Stimulated activated CD4-positive, alpha-beta T cell treated with anti-CD3 and anti-CD28 coated beads, Interleukin-12 subunit alpha, Interleukin-12 subunit beta, amount 100 ng/mL, for 48 hours (primary cell): ENCODE measurements at places on chromosomes 12 and 14.

- DNase-seq: no peak
These were observed 55.6 kb upstream of the JDP2 start for GRCh38 chr14:75372260-75372659.

- DNase-seq: no peak
These were observed 508.2 kb upstream of the ATP2B1 start for GRCh38 chr12:90216815-90217214.

GRCh38 chr12:57875753-57876547 is 29.4 kb upstream of the CTDSP2 start:
- no peak for DNase-seq

- DNase-seq: no peak
These were observed 318.1 kb downstream of the LRIG3 start for GRCh38 chr12:58602179-58602578.

GRCh38 chr14:69346710-69347109 is 51.4 kb downstream of the ERH start:
- no peak for DNase-seq

GRCh38 chr14:90538716-90539495 is 142.1 kb downstream of the CALM1 start:
- no peak for DNase-seq

- DNase-seq: no peak
These were observed 11.2 kb upstream of the SRSF5 start for GRCh38 chr14:69755784-69756183.

GRCh38 chr12:13973996-13974395 is 7.4 kb downstream of the GRIN2B start:
- DNase-seq: no peak

DNA sequence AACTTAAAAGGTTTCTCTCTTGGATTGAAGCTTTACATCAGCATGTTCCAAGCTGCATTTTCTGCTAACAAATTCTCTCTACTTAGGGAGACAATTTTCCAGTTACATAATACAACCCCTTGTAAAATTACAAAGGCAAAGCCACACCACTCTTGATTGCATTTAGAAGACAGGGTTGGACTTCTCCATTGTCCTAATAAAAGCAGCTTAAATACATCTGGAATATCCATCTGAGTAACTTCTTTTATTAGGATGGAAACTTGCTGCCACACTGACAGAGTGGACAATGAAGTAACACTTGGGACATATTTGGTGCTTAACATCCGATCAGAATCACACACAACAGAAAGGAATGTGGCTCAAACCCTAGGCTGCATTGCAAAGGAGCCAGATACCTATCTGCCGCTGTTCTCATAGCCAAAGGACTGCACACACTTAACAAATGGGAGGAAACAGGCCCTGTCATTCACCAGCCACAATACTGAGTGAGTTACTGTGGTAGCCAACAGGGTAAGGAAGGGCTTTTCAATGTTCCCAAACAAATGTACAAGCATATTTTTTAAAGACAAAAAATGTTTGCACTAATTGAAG is 157.2 kb downstream of the PAX9 start:
- no peak for DNase-seq

DNA sequence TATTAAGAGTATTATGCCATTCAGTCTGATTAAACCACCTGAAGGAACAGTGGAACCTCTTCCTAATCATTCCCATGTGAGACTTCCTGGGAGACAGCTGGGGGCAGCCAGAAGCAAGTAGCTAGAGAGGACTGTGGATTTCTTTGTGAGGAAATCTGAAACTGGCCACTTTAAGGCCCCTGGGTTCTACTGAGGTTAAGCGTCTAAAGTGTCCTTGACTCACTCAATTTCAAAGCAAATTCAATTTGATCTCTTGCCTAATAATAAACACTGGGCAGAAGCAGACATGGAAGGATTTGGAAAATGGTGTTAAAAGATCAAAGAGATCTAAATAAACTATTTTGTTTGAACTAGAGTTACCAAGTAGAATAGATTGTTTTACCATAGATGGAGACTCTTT is 909.9 kb downstream of the NRXN3 start:
- DNase-seq: no peak

GRCh38 chr12:132544080-132544397 is 54.1 kb downstream of the FBRSL1 start:
- no peak for DNase-seq

- no peak for DNase-seq
These were observed 34.6 kb downstream of the NCKAP5L start for GRCh38 chr12:49793620-49794019.

DNA sequence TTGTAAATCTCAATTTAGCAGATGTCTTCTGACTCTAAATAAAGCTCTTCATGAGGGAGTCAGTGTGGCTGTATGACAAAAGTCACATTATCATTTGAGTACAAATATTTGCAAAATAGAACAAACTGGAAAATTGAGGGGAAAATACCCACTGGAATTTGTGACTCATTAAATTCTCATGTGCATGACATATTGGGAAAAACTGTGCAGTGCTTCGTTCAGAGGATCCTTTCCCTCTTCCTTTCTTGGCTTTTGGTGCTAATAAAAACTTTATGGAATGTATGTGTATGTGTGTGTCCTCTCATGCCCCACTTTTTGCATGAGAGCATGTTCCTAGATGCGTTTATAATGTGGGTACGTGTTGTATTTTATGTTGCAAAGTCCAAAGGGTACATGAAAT is 267.8 kb downstream of the KTN1 start:
- DNase-seq: no peak

DNA sequence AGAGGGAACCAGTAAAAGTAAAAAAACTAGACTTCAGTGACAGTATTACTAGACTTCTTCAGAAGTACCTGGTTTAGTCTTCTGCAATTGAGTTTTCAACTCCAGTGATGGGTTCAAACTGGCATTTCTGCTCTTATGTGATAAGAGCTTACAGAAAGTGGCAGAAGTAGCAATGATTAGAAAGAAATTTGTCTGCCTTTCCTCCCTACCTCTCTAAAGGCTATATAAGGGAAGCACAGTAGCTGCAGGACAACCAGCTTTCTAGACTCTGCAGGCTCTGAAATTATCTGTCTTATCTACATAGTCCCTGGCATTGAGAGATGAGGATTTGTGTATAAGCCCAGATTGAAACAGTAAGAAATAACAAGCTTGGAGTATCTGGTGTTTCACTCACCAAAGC is 107.5 kb downstream of the DAAM1 start:
- DNase-seq: no peak

GRCh38 chr14:100663761-100664052 is 63.0 kb upstream of the DLK1 start:
- no peak for DNase-seq

DNA sequence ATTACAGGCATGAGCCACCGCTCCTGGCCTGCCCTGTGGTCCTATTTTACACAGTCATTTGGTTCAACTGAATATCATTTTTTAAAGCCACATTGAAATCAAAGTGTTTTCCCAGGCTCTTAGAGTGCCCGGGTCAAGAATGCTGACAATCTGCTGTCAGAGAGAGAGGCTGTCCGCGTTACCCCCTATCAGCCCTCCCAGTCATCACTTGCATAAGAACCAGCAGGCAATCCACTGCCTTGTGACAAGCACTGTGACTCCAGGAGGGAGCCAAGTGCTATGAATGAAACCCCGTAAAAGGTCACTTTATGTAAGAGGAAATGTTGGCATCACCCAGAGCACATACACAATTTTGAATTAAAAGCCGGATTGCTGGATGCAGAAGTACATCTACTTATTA is 13.5 kb downstream of the PHLDA1 start:
- no peak for DNase-seq

DNA sequence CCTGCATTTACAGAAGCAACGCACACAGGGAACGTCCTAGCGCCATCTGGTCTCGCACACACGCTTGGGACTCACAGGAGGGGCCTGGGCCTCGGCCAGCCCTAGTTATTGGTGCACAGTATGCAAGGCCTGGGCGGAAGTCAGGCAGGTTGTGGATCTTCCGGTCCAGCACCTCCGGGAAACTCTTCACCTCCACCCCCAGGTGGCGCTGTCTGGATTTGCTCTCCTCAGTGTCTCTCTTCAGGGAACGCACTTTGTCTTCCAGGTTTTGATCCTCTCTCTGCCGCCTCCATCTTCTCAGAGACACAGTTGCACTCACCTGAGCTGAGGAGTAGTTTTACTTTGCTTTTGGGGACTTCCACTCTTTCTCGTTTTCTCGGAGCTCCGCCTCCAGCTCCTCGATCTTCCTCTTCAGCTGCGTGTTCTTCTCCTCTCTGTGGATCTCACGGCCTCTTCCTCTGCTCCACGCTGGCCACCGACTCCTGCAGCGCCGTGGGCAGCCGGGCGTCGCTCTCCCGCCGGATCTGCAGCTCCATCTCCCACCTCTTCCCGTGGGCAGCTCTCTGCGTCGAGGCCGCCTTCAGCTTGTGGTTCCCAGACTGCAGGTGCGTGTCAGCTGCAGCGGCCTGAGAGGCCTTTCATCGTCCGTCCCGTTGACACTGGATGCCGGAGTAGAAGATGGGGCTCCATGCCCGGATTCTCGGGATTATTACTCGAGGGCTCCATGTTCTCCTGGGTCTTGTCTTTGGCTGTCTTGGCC is 933.8 kb downstream of the TMEM121 start:
- DNase-seq: no peak

GRCh38 chr12:104701301-104701700 is 244.6 kb downstream of the CHST11 start:
- no peak for DNase-seq

GRCh38 chr12:108768591-108769500 is 37.5 kb upstream of the CORO1C start:
- no peak for DNase-seq

DNA sequence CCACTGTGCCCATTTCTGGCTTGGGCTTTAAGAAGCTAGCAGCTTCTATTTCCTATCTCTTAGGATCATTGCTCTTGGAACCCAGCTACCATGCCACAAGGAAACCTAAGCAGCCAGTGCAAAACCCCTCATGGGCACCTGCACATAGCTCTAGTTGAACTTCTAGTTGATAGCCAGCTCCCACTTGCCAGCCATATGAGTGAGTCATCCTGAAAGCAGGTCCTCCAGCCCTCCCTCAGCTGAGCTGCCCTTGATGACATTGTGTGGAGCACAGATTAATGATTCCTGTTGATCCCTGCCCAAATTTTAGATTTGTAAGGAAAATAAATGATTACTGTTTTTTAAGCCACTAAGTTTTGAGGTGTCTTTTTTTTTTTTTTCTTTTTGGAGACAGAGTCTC is 234.2 kb upstream of the FBXO33 start:
- DNase-seq: no peak

DNA sequence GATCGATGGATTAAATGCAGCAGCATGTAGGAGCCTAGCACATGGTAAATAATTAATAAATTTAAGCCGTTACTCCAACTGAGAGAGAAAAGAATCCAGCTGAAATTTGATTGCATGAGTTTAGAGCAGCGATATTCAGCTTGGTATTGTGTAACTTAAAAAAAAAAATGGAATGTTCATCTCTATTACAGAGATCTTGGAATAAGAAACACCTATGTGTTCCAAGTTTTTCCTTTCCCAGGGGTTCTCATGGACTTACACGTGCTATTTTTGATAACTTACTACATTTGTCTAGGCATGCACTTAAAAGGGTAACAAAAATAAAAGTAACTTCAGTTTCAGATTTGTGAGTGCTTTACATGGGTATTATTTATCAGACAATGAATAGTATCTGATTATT is 122.8 kb downstream of the RASSF9 start:
- DNase-seq: no peak

DNA sequence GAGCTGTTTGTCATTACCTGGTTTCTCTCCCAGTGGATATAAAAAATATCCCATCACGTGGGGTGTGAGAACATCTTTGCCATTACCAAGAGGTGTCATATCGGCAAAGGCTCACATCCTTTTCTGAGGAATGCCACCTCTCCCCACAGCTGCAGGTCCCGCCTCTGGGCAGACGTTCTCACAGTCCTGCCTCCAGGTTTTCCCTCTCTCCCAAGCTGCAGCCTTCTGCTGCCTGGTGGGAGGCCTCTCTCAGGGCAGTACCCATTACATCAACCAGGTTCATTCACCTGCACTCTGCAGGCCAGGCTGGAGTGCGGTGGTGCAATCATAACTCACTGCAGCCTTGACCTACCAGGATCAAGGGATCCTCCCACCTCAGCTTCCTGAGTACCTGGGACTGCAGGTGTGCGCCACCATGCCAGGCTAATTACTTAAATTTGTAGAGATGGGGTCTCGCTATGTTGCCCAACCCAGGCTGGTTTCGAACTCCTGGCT is 15.0 kb upstream of the TMEM119 start:
- no peak for DNase-seq

DNA sequence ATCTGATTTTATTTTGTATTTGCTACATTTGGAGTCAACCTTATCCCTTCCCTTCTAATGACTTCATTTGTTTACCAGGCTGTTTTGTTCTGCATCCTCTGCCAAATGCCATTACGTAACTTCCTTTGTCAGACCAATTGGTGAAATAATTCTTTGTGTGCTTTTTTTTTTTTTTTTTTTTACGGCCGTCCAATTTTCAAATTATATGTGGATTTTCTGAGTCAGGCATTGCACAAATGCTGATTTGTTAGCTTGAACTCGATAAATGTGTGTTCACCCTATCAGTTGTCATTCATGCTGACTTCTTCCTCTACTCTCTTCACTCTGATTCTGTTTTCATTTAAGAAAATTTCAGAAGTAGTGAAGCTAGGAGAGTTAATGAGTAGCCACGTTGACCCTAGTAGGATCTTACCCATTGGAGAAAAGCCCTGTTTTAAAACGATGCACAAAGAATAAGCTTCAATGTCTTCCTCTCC is 386.2 kb downstream of the DIO2 start:
- DNase-seq: no peak

DNA sequence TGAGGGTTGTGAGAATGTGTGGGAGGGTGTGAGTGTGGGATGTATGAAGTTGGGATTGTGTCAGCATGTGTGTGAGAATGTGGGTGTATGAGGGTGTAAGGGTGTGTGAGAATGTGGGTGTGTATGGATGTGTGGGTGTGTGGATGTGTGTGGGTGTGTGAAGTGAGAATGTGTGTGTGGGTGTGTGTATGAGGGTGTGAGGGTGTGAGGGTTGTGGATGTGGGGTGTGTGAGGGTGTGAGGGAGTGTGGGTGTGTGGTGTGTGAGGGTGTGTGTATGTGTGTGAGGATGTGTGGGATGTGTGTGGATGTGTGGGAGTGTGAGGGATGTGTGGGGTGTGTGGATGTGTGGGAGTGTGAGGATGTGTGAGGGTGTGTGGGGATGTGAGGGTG is 37.0 kb downstream of the TMEM121 start:
- no peak for DNase-seq

DNA sequence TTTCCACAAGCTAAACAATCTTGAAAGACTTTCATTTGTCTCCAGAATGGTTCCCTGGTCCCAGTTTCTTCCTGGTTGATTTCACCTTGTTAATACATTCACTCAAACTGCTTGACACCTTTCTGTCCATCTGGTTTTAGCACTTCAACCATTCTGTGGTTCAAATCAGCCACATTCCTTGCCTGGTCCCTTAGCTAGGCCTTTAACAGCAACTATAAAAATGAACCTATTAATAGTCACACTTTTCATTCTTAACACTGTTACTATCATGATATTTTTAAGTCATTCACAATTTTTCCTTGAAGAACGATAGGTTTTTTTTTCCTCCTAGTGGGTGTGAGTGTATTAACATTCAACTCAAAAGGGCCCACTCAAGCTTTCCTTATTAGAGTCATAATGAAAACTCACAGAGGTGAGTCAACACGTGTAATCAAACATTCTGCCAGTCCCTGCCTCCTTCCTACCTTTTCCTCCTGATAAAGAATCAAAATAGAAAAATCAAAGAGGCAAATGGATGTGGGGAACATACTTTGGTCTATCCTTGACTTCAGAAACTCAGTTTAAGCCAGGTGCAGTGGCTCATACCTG is 34.4 kb upstream of the CCNT1 start:
- peak; percentile 29 for DNase-seq

GRCh38 chr12:104154286-104154685 is 16.3 kb upstream of the NFYB start:
- DNase-seq: no peak

- no peak for DNase-seq
These were observed 4.9 kb upstream of the EXOC3L4 start for GRCh38 chr14:103089386-103090335.
